Suppressor macrophage treated with lipopolysaccharide for 4 hours (primary cell): ENCODE measurements at places on chromosomes 16 and 17.

DNA sequence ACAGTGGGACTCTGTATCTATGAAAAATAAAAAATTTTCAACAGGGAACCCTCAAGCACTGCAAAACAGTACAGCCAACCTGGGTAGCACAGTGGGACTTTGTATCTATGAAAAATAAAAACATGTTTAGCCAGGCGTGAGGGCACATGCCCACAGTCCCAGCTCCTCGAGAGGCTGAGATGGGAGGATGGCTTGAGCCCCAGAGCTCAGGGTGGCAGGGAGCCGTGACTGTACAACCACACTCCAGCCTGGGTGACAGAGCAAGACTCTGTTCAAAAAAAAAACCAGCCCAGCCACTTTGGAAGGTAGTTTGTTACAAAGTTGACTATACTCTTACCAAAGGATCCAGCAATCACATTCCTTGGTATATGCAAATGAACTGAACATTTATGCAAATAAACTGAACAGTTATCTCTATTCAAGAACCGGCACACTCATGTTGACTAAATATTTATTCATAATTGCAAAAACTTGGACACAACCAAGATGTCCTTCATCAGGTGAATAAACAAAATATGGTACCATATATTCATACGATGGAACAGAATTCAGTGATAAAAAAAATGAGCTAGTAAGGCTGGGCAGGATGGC is 5.2 kb downstream of the RPH3AL start:
- DNase-seq, result no peak

- no peak for DNase-seq
Observed at GRCh38 chr16:3988824-3989223, 108.3 kb upstream of the CREBBP start.

GRCh38 chr16:28943281-28943680 is 7.5 kb upstream of the NFATC2IP start:
- no peak for DNase-seq

DNA sequence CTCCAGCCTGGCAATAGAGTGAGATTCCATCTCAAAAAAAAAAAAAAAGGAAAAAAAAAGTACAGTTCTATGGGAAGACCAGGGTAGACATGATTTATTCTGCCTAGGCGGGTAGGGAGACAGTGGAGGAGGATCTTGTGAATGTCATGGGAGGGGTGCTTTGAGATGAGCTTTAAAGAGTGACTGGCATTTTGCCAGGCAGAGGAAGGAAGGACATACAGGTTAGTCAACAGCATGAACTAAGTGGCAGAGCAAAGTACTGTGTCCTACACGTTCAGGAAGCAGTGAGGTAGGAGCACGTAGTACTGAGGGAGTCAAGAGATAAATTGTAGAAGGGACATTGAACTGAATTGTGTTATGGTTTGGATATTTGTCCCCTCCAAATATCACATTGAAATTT is 451.5 kb downstream of the TOX3 start:
- no peak for DNase-seq

GRCh38 chr17:44865231-44865660 is 17.6 kb downstream of the HIGD1B start:
- peak; percentile 82 for DNase-seq

GRCh38 chr16:4917117-4917516 is 19.8 kb downstream of the PPL start:
- DNase-seq, result no peak

DNA sequence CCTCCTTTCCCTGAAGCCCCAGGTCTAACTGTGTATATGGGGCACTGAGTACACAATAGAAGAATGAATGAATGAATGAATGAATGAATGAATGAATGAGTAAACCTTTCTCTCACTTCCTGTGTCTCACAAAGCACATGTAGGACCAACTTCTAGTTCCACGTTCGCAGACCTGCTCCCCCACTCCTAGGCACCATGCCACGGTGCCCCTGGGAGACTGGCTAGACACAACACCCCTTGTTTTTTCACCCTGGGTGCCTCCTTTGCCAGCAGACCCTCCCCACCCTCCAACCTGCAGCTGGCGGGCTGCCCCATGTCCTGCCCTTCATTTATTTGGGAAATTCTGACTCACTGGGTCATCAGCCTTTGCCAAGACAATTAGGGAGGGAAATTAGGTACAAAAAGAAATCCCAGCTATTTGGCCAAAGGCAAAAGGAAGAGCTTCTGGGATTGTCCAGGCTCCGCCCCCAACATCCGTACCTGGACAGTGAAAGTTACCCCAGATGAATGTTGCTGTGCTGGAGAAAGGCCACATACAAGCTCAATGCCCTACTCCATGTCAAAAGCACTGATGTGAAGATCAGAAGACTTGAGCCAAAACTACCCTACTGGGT is 7.7 kb downstream of the CES1 start:
- DNase-seq, result no peak

DNA sequence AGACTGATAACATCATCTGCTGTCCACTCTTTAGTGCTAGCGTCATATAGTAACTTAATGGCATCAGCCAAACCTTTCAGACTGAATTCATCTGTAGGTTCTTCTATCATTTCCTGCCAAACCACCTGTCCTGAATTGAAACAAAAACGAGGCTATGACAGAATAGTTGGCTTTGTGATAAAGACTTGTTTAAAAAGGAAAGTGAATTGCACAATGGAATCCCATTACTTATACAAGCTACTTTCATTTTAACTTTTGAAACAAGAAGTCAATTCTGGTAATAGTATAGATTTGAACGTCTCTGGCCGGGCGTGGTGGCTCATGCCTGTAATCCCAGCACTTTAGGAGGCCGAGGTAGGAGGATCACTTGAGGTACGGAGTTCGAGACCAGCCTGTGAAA is 18.2 kb downstream of the LASP1NB start:
- peak; percentile 71 for DNase-seq

DNA sequence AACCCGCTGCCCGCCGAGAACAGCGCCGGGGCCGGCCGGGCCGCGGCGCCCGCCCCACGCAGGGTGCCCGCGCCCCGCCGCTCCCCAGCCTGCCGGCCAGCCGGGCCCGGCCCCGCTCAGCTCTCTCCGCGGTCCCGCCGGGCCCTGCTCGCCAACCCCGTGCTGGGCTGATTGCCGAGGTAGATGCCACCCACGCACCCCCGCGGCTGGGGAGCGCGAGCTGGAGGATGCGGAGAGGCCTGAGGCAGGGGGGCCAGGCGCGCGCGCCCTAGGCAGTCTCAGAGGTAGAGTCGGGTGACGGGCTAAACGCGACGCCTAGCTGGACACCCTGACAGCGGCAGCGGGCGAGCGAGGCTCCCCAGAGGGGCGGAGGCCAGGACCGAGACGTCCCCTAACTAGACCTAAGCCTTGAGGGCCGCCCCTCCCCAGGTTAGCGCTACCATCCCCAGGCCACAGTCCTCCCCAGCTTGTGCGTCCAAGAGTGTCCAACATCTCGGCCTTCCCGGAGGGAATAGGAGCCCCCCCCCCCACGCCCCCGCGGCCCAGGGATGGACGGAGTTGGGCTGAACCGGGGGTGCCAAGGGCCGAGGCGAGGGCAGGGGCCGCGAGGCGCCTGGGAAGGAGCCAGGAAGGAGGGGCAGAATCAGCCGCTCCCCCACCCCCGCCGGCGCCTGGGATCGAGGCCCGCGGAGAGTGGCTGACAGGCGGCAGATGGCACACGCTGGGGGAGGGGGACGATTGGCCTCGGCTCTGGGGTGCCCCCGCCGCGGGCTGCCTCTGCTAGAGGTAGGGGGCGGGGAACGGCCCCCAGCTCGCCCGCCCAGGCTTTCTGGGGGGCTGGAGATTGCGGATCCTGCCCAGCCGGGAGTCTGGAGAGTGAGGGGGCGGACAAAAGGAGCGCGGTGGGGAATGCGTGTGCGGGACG is 2.5 kb upstream of the ZNF423 start:
- peak; percentile 3 for DNase-seq

GRCh38 chr17:51228161-51228560 is 31.7 kb downstream of the MBTD1 start:
- peak; percentile 10 for DNase-seq

DNA sequence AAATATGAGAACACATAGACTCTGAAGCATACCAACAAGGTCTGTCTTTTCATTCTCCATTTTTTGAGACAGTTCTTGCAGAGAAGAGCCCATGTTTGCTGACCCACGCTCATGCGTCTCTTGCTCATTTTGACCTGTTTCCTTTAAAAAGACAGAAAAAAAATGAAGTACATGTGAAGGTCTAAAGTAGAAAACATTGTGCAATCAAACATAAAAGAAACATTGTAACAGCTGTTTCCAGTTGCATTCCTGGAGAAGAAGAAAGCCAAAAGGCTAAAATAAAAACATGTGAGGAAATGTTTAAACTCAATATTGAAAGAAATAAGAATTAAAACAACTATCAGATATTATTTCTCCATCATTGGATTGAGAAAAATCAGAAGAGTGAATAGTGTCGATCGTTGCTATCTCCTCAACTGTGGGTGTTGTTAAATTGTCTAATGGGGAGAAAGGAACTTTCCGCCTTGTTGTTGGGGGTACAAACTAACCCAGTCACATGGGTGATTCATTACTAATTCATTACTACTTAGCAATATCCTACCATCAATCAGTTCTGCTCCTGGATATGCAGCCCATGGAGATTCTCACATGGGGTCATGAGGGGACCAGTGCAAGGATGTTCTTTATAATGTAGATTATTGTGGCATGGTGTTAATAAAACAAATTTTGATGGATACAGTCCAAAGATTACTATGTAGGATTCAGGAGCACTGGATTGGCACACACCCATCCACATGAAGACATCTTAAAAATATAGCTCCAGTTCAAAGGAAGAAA is 9.5 kb downstream of the ABCA9 start:
- peak; percentile 28 for DNase-seq

GRCh38 chr17:28346746-28347246 is 10.5 kb downstream of the POLDIP2 start:
- no peak for DNase-seq

- DNase-seq, result peak; percentile 73
Observed at GRCh38 chr17:57899822-57900221, 50.0 kb upstream of the MRPS23 start.

DNA sequence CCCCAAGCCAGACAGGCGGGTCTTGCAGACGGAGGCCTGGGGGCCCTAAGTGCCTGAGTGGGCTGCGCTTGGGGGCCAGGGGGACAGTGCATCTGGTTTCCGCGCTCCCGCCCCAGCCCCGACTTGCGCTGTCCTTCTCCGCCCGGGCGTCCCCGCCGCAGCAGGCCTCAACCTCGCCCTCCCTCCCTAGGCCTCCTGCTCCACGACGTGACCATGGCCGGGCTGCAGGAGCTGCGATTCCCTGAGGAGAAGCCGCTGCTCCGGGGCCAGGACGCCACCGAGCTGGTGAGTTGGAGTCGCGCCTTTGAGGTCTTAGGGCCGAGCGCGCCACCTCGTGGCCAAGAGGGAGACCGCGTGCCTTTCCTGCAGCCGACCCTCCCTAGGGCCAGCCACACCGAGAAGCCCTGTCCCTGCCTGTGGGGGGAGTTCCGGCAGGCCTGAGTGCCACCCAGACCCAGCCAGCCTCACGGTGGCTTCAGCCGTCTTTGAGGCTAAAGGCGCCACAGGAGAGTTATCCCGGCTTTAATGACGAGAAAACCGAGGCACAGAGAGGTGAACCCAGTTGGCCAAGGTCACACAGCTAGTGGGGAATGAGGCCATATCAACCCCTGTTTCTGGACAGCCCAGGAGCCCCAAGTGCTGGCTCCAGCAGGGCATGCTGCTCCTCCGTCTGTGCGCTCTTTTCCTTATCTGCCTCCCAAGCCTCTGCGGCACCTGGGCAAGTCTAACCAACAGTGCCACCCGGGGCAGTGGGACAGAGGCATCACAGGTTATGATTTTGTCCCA is 12.2 kb upstream of the NDRG4 start:
- peak; percentile 87 for DNase-seq

- no peak for DNase-seq
Observed at GRCh38 chr17:73552300-73553048, 91.8 kb downstream of the SDK2 start.

- DNase-seq, result no peak
Observed at GRCh38 chr16:84953190-84953746, 58.1 kb downstream of the ZDHHC7 start.

DNA sequence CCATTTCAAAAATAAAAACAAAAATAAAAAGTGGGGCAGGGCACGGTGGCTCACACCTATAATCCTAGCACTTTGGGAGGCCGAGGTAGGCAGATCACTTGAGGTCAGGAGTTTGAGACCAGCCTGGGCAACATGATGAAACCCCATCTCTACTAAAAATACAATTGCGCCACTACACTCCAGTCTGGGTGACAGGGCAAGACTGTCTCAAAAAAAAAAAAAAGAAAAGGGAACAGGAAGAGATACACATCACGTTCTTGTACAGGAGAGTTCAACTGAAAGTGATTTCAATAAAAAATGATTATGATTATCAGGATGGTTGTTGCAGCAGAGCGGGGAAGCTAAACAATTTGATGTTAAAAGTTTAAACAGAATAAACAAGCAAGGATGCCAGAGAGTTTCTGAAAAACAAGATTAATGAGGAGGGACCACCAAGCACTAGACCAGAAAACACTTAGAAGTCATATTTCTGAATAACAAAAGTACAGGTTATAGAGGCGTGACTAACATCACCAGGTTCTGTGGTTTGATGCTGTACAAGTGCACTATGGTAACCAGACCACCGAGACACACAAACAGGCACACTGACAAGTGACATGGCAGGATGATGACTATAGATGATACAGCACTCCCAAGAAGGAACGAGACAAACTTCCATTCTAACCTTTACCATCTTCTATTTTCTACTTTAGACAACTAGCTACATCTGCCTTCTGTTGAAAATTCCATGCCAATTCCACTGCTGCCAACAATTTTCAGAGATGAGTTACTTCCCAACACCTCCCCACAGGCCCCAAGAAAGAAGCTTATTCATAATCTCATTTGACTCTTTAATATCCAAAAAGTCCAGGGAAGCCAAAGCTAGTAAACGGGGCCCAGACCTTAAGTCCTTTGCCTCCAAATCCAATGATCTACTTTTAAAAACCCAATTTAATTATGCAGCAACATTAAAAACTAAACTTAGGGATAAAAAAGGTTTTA is 11.8 kb downstream of the DNAJA2 start:
- DNase-seq, result peak; percentile 50

DNA sequence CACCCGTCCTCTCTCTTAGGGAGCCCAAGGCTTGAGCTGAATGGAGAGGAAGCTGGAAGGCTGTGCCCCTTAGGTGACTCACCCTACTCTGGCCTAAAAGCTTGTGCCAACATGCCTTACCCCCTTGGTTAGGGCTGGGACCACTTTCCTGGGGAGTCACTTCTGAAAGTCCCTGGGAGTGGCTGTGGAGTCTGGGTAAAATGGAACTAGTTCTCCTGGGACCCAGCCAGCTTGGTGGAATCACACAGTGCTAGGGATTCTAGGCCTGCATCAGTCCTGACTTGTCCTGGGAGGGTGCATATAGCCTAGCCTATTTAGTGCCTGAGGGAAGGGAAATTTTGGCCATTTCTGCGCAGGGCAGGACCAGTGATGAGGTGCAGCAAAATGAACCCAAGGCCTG is 10.5 kb downstream of the MMP28 start:
- no peak for DNase-seq
